ENCODE measurements at places on chromosomes 11 and 22.
A peak's percentile ranks its signal among the peaks of the same experiment; 100 is the strongest.

- no peak for DNase-seq
Measured at GRCh38 chr11:59368238-59369022, 9.7 kb downstream of the OR5AN1 start.

DNA sequence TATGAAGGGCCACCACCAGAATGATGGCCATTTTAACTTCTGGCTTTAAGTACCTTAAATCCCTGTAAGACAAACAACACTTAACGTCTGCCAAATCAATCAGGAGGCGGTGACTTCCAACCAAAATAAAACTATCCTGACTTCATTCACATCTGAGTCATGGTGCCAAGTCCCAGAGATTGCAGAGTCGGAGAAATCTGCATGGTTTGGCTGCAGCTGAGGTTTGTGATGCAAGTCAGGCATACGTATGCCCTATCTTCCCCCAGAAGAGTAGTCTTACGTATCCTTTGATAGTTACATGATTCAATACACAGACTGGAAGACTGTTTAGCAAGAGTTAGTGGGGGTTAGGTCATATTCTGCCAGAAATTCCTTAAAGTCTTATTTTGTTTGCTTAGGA is 1.7 kb upstream of the GAB2 start:
- peak; percentile 96 for DNase-seq

GRCh38 chr11:78573681-78574080 is 983 bp downstream of the NARS2 start:
- no peak for DNase-seq

GRCh38 chr11:36818410-36818809 is 220.4 kb upstream of the RAG2 start:
- DNase-seq, result no peak

DNA sequence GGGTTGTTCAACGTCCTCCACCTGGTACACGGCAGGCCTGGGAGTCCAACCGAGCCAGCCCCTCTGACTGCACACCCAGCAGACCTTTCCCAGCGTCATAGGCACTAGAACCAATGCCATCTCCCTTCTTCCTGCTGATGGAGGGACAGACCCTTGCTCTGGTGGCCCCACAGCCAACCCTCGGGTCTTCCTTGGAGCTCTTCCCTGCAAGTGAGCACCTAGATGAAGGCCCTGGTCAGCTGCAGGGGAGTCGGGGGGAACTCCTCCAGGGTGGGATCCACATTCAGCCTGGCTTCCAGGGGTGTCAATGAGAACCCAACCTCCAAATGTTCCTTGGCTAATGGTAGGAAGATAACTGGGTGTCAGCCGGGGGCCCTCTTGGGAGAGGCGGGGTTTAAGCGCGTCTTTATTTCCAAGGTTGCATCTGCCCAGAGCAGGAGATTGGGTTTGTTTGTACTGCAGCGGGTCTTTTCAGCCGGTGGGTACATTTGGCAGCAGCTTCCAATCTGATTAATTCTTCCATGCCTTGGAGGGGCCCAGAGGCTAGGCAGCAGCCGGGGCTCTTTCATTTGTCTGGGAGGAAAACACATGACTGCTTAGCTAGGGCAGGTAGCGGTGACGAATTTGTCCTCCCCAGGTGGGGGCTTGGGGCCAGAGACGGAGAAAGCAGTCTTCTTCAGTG is 56.0 kb upstream of the SHISAL1 start:
- DNase-seq, result no peak

DNA sequence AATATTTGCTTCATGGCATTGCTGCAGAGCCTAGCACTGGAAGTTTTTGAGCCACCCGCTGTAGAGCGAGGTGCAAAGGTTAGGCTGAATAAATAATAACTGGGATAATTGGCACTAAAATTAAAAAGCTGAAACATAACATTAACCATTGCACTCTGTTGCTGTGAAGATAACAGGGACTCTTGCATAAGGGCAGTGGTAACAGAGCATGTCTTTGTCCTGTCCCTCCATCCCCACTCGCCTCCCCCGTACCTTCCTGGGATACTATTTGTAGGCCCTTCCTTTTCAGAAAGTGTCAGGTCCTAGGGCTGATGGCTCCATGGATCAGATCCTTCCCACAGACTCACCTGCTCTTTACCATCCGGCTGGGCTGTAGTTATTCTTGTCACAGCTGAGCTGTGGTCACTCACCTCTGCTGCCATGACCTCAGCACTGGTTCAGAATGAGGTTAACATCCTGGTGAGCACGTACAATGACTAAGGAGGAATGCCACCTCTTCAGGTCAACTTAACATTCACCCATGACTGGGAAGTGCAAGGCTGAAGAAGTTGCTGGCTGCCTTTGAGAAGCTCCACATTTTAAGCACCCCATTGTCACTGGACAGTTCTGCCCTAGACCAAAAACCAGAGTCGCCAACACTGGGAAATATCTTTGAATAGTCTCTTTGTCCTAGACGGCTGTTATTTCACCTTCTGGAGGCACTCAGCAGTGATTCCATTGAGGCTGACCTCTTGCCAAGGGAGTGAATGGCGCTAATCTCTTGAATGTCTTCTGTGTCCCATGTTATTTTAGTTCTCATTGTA is 103.2 kb upstream of the KIRREL3 start:
- no peak for DNase-seq

DNA sequence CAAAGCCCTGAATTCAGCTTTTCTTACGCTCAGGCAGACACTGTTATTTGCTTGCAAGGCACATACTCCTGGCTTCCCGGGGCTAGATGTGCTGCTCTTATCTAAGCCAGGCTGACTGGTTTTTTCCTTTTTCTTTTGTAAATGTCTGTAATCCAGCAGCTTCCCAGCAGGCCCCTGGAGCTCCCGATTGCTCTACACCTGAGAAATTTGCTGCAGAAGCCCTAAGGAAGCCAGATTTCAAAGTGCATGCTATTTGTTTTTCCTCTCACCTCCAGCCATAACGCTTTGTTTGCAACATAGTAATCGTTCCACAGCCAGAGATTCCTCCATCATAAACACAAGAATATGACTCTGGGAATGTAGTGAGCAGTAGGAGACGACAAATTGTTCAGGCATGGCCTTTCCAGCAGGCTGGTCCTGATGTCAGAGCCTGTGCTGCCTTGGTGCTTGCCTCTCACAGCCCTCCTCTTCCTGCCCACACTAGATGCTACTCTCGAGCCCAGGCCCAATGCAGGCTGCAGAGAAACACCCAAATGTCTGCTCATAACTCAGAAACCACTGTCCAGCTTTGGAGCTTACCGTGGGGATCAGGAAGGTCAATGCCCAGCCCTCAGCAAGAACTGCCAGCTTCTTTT is 54.7 kb upstream of the SLC6A5 start:
- no peak for DNase-seq

DNA sequence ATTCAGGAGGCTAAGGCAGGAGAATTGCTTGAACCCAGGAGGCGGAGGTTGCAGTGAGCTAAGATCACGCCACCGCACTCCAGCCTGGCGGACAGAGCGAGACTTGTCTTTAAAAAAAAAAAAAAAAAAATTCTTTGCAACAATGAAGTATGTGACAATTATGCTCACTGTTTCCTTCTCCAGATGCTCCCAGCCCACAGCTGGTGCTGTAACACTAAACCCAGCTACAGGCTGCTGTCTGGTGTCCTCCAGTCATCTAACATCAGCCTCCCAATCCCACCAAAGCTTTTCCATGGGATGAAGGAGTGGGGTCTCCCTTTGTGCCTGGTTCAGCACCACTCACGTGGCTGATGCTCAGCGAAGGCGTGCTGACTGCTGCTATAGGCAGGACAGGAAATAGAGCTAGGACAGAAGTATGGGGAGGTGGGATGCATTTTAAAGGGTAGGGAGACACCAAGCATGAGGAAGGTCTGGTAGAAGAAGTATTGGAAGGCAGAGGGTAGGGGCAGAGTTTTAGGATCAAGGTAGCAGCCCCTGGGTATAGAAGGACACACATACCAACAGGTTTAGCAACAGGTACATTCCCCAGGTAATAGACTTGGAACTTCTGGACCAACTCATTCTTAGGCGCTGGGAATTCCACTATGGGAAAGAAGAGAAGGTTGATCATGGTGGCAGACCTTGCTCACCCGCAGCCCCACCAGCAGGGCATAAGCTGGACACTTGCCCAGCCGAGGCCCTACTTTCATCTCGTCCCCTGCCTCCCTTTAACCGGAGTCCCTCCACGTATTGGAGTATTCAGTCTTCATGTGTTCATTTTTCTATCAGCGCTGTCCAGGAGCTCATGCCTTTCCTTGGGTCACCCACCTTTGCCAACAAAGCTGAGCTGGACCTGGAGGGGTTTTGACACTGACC is 10.4 kb downstream of the SMPD1 start:
- DNase-seq, result no peak

DNA sequence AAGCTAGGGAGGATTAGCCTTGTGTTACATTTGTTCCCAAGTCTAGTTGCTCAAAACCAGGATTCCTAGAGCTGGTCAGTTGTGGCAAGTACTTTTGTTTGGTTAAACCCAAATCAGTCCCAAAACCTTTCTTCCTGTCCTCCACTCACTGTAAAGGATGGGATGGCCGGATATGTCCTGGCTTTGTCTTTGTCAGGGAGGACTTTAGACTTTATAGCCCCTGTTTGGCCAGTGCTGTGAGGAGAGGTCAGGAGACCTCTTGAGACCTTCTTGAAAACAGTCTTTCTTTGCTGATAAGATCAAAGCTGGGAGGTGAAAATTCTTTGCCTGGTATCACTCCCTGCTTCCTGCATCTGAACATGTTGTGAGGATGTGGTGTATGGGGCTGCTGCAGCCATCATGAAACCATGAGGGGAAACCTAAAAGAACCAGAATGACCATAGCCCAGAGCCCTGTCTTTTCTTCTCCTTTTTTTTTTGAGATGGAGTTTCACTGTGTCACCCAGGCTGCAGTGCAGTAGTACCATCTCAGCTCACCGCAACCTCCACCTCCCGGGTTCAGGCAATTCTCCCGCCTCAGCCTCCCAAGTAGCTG is 43.6 kb upstream of the FTH1 start:
- DNase-seq, result no peak

- no peak for DNase-seq
Measured at GRCh38 chr11:127345819-127346459, 345.4 kb upstream of the KIRREL3 start.

GRCh38 chr22:37690901-37691504 is 4.9 kb downstream of the NOL12 start:
- DNase-seq, result no peak

- peak; percentile 67 for DNase-seq
Measured at GRCh38 chr11:6357222-6357621, 33.1 kb upstream of the SMPD1 start.

DNA sequence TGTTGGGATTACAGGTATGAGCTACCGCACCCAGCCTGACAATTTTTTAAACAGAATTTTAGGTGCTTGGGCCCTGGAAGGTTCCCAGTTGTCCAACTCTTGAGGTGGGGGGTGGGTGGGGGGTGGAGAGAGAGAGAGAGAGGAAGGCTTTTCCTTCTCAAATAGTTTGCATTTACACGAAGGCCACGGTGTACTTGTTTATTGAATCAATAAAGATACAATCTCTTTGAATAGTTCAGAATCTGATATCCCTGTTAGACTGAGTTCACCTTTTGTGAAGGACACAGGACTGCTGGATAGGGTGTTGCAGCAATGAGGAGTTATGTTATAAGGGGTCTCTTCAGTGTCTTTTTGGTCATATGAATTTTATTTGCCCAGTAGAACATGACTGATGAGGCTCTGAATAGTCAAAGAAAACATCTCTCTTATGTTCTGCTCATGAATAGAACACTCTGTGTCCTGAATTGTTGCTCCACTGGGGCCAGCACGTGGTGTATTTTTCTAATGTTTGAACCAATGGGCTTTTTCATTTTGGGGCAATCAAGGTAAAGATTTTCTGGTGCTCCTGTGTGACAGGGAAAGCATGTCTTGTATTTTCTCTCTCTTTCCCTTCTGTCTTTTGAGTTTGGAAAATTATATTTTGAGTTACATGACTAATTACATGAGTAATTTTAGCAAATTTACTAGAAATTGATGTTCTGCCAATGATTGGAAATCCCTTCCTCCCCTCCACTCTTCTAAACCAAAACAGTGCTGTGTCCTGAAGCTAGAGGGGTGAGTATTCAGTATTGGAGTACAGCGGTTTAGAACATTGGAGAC is 61.7 kb downstream of the PTPRJ start:
- no peak for DNase-seq

DNA sequence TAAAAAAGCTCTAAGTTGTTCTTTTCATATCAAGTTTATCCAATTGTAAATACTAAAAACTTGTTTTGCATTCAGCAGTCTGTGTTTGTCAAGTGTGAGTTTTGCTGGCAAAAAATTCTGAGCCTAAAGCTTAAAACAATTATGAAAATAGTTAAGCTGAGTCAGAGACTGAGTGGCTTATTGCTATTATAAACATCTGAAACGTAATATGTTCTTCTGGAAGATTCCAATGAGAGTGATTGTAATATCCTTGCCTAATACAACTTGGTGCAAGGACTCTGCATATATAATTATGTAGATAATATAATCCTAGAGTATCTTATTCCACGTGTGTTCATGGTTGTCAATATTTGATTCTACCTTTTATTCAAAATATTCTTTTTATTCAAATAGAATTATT is 14.1 kb upstream of the NUP50 start:
- DNase-seq, result no peak

- no peak for DNase-seq
Measured at GRCh38 chr11:65719871-65720210, 757 bp downstream of the RNASEH2C start.

GRCh38 chr22:42473484-42474193 is 41.4 kb upstream of the NFAM1 start:
- peak; percentile 11 for DNase-seq

- DNase-seq, result no peak
Measured at GRCh38 chr11:103947546-103947919, 88.9 kb upstream of the DDI1 start.
